ENCODE measurements at places on chromosomes 2 and 18.
A peak's percentile ranks its signal among the peaks of the same experiment; 100 is the strongest.

GRCh38 chr2:221572821-221573429 is 821 bp upstream of the EPHA4 start:
- peak; percentile 9 for DNase-seq

DNA sequence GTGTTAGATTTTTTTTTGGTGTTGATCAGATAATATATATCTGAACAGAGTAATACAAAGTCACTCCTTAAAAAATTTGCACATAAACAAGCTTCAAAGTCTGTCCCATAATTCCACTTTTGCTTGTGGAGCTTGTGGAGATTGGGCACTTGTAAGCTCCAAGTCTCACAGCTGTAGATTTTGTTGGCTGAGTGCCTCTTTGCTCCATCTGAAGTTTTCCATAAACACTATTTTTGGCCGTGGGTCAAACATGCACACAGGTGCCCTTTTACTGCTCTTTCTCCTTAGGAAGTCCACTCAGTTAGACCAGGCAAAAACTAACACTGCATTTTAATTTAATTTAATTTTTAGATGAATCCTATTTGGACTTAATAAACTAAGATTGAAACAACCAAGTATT is 3.6 kb upstream of the KCNJ13 start:
- no peak for DNase-seq

DNA sequence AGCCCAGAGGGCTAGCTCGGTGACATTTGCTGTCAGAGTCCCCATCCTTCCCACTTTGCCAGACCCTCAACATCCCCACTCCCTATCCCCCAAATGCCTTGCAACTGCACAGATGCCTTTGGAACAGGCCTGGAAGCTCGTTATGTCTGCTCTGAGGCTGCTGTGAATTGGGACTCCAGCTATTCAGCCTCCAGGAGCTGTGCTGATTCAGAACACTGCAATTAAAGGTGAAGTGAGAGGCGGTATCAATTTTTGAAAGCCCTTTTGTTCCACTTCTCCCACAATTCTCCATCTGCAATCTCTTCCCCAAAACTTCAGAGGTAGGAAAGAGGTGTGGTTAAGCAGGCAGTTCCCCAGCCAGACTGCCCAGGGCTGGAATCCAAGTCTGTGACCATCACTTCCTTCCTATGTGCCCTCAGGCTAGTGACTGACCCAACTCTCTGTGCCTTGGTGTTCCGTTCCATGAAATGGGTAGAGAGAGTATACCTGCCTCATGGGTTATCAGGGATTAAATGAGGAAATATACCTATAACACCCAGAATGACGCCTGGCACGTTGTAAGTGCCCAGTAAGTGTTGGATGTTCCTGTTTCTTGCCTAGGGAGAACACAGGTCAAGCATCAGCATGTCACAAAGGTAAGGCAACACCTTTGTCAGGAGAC is 17.5 kb downstream of the NOSTRIN start:
- no peak for DNase-seq

- DNase-seq: no peak
These were observed 23.3 kb downstream of the AOX1 start for GRCh38 chr2:200609028-200609614.

DNA sequence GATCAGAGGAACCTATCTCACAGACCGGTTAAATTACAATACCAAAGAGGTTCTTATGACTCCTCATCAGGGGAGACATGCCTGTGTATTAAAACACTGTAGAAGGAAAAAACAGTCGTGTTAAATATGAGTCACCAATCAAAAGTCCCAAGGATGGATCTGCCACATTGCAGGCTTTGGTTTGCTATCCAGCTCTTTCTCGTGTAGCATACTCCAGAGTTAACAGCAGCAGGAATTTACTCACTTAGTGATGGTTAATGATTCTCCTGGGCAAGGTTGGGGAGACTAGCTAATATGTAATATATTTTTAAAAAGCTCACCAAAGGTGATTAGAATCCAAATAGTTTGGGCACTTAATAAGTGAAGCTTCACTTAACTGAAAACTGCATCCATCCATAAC is 109.7 kb downstream of the MBD5 start:
- DNase-seq: no peak

DNA sequence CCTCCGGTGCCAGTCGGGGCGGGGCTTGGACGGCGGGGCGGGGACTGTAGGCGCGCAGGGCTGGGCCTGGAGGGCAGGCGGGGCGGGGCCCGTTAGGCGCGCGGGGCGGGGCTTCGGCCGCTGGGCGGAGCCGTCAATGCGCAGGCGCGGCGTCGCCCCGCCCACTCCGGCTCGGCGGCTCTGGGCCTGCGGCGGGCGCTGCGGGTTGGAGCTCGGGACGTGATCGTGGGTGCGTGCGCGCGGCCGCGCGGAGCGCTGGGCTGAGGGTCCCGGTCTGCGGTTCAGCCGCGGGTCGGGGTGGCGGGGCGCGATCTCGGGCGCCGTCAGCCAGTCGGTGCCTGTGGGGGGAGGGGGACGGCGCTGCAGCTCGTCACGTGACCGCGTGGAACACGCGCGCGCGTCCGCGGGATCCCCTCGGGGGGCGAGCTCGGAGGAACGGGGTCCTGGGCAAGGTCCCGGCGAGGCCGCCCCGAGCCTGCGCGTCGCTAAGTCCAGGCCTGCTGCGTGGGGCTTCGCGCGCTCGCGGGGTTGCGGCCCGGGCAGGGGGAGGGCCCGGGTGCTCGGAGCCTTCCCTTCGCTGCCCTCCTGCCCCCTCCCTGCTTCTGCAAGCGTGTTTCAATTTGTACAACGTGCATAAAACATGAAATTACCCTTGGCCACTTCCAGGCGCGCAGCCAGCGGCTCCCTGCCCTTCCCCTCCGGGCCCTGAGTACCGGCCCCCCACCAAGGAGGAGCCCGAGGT is at the start of gene D2HGDH:
Gene D2HGDH (plus strand): TSS at position 164 of the 742 bp plus-strand sequence. CDS start 595 bp downstream, outside the sequence.
- peak; percentile 90 for DNase-seq

DNA sequence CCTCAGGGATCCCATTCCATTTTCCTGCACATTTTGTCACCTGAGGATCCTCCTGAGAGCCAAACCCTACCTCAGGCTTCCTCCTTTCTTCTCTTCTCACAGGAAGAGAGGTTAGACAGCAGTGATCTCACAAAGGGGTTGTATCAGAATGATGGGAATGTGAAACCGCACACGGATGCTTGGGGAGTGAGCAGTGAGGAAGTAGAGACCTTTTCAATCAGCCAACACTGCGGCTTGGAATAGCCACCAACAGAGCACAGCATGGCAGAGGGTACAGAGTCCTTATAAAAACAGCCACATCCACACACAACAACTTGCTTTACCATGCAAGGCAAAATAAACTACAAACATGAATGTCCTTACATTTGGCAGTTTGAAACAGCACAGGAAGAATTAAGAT is 8.7 kb downstream of the TMEM182 start:
- DNase-seq: no peak

DNA sequence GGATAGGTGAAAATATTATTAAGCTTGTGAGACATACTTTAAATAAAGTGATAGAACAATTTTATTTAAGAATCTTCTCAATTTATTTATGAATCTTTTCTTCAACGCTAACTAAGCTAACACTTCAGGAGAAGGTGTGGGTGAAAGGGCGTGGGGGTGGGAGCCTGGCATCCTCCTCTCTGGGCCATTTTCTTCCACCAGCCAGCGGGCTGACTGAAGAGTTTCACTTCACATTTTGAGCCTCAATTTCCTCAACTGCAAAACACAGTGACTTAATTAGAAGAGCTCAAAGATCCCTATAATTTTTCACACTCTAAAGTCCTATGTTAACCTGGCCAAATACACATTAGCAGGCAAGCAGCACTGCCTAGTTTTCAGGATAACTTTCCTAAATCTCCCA is 94.8 kb downstream of the FTCDNL1 start:
- DNase-seq: no peak

DNA sequence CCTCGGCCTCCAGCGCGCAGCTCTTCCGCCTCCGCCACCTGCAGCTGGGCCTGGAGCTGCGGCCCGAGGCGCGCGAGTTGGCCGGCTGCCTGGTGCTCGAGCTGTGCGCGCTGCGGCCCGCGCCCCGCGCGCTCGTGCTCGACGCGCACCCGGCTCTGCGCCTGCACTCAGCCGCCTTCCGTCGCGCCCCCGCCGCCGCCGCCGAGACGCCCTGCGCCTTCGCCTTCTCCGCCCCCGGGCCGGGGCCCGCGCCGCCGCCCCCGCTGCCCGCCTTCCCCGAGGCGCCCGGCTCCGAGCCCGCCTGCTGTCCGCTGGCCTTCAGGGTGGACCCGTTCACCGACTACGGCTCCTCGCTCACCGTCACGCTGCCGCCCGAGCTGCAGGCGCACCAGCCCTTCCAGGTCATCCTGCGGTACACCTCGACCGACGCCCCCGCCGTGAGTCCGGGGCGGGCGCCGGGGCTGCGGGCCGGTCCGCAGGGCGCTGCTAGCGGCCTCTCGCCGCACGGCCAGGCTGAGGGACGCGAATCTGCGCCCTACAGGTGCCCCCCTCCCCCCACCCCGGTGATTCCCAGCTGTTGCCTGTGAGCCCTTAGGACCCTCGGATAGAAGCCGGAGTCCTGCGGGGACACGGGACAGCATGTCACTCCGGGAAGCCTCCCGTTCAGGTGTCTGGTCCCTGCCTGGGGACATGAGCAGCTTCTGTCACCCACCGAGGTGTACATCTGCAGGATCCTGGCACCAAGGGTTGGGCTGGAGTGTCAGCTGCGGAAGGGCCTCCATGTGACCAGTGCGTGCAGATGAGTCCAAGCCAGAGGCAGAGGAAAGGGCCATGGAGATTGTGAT is 616 bp downstream of the RNPEPL1 start:
- peak; percentile 47 for DNase-seq

GRCh38 chr2:240994171-240994896 is 4.1 kb upstream of the SNED1 start:
- DNase-seq: no peak

- no peak for DNase-seq
These were observed 51.7 kb downstream of the PELI1 start for GRCh38 chr2:64092502-64092901.

GRCh38 chr2:194545978-194546377 is 1111.0 kb upstream of the SLC39A10 start:
- no peak for DNase-seq

GRCh38 chr18:43547456-43547855 is 270.2 kb upstream of the SYT4 start:
- DNase-seq: no peak

DNA sequence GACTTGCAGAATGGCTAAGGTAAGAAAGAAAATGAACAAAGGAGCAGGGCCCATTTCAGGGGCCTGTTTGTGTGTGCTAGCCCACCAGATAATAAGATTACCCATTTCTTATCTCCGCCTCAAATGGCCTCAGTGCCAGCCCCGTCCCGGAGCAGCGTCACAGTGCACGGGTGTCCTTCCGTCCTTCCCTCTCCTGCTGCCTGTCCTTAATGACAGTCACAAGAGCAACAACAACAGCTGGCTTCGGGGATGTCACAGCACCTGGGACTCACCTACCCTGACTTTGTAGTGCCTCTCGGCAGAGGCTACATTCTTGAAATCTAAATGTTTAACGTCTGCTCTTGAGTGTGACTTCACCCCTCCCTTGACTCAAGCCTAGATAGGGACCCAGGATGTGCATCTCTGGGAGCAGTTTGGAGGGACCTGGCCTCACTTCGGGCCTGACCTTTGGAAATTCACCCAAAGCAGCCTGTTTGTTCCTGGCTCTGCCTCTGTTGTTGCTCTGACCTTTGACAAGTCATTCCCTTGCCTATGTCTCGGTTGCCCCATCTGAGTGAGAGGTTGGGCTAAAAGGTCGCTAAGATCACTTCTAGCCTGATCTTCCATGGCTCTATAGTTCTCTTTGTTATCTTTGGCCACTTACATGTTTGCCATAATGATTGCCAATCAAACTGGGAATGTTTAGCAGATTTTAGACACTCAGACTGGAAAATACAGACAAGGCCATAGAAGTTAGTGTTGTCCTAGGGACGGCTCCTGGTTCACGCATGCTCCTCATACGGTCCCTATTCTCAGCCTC is 122.5 kb downstream of the KLHL29 start:
- DNase-seq: no peak

DNA sequence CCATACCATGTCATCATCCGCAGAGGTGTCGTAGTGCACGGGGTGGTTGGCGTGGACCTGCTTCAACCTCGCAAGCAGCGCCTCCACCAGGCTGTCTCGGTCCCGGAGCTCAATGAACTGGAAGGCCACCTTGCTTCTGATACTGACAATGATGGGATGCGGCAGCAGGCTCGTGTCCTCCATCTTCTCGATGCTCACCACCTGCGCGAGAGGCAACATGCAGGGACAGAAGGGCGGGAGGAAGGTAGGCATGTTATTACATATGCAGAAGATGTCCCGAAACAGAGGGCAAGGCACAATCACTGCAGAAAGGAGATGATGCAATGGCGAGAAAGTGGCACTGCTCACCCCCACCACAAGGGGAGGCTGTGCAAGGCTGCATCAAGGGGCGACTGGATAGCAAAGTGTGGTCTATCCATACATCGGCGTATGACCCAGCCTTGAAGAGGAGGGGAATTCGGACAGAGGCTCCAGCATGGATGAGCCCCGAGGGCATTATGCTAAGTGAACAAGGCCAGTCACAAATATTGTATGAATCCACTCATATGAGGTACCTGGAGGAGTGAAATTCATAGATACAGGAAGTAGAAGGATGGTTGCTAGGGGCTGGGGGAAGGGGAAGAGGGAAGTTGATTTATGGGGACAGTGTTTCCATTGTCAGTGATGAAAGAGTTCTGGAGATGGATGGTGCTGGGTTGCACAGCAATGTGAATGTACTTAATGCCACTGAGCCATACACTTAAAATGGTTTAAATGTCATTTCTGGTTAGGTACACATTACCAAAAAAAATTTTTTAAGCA is 36.6 kb downstream of the RPL31 start:
- DNase-seq: no peak

GRCh38 chr2:200399636-200400035 is 93.1 kb downstream of the SPATS2L start:
- no peak for DNase-seq

GRCh38 chr2:166365803-166366420 is 9.8 kb downstream of the SCN9A start:
- no peak for DNase-seq

- no peak for DNase-seq
These were observed 43.1 kb upstream of the HDAC4 start for GRCh38 chr2:239443666-239444567.

- no peak for DNase-seq
These were observed 104.8 kb downstream of the PPP1R1C start for GRCh38 chr2:182090486-182090885.
